8988T (cell line): ENCODE measurements at places on chromosomes 1 and 21.

GRCh38 chr1:109786531-109787021 is 22.9 kb upstream of the EPS8L3 start:
- no peak for DNase-seq

DNA sequence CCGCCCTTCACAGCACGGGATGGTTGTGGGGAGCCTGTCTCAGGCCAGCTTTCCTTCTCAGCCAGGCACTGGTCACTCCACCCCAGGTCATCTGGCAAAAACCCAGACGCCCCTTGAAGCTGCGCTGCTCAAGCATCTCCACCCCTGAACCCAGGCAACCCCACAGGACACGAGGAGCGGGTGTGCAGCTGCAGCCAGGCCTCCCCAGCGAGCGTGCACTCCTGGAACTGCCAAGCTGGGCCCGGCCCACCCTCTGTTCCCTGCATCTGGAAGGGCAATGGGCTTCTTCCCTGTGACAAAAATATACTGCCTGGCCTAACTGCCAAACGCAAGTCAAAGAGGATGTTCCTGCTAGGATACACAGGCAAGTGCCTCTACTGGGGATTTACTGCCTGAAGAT is 39.7 kb downstream of the SLC66A1 start:
- no peak for DNase-seq

DNA sequence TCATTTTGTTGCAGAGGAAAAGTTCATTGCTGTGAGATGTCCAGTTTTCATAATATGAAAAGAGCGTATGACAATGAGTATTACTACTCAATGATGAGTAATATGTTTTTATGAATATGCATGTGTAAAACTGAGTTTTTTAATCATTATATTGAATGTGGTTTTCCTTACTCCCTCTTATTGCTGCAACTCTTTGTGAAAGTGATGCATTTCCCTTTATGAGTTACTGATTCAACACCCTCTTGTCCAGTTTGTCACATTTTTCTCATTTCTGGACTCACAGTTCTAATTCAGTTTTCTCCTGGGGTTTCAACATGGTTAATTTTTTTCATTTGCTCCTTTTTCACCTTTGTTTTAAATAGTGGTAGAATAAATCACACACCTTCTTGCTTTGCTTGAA is 35.2 kb upstream of the KCNJ15 start:
- DNase-seq, result no peak

DNA sequence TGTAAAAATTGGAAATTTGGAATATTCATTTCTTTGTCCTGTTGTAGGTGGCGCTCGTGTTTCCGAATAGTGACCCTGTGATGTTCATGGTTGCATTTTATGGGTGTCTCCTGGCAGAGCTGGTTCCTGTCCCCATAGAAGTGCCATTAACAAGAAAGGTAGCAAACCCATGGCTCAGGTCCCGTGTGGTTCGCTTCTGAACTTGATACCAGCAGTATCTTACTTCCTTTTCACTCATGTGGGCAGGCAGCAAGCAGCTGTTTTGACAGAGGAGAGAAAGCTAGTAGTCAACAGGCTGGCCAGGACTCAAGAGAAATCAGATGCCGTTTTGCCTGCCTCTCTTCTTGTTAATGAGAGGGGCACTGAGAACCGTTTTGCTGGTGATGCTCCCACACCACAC is 72.8 kb downstream of the S100B start:
- DNase-seq, result no peak

GRCh38 chr1:109521002-109521951 is 11.8 kb upstream of the AMIGO1 start:
- DNase-seq, result no peak

- no peak for DNase-seq
These were observed 931.1 kb downstream of the PLA2G4A start for GRCh38 chr1:187759825-187760333.

DNA sequence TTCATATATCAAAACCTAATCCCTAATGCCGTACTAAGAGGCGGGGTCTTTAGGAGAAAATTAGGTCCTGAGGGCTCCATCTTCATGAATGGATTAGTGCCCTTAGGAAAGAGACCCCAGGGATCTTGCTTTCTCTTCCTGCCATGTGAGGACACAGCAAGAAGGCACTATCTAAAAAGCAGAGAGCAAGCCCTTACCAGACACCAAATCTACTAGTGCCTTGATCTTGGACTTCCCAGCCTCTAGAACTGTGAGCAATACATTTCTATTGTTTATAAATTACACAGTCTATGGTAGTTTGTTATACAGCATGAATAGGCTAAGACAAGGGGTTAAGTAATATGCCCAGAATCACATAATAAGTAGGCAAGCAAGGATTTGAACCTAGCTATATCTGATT is 42.9 kb downstream of the STYXL2 start:
- no peak for DNase-seq

- DNase-seq, result no peak
These were observed 190.0 kb upstream of the VAMP3 start for GRCh38 chr1:7580923-7581753.

DNA sequence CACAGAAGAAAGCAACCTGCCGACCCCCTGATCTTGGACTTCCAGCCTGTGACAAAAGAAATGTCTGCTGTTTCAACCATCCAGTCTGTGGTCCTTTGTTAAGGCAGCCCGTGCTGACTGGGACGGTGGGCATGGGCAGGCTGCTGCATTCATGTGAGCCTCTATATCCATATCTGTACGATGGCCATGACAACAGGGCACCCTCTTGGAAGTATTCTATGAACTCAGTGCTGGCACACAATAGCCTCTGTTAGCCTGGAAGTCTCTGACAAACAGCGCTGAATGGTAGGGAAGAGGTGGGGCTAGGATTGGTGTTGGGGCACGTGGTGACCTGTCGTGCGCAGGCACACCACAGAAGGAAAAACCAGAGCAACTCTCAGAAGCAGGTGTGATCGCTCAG is 30.4 kb downstream of the SPATA21 start:
- DNase-seq, result no peak

DNA sequence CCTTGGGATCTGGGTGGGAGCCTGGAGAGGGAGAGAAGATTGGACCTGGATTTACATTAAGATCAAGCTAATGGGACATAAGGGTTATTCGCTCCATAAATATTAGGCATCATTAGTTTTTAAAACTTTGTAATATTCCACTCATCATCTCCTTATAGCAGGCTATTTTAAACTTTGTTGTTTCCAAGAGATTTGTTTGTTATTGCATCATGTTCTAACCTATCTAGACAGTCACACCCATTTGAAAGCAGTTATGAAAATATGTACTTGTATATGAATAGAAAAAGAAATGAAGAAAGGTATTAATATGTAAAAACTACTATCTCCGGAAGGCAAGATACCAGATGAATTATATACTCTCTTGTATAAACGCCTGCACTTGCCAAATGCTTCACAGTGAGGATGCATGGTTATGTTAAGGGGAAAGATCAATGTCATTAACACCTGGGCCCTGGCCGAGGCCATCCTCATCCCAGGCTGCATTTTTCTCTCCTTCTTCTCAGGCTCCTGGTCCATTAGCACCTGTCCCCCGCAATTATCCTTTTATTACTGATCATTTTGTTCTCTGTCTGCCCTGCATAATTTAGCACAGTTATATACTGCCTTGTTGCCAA is 468.2 kb downstream of the MATN1 start:
- DNase-seq, result no peak

GRCh38 chr1:144101397-144102045 is 129.7 kb upstream of the FAM72C start:
- DNase-seq, result no peak

DNA sequence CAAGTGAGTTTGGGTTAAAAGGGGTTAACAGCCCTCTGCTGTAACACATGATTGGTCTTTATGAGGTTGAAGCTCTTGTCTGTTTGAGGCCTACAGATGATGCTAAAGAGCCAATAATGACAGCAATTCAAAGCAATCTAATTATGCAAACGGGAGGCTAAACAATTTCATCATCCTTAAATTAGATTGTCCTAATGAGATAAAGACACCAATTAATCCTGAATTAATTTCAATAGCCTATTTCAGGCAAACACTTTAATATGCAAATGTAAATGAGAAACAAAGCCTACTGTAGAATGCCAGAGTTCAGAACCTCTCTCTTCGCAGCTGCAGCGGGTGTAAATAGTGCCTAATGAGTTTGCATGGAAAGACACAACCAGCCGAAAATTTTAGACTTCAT is 504.7 kb upstream of the PBX1 start:
- DNase-seq, result no peak

GRCh38 chr1:53598966-53599365 is 139.8 kb downstream of the DMRTB1 start:
- no peak for DNase-seq
